ENCODE measurements at places on chromosomes 3 and 15. TPM values are rescaled to one million over a fixed set of nuclear protein-coding genes. Genes with fewer than 3 reads are reported as not detected.

GRCh38 chr3:43218156-43218555 is 68.2 kb upstream of the SNRK start:
- no peak for DNase-seq

DNA sequence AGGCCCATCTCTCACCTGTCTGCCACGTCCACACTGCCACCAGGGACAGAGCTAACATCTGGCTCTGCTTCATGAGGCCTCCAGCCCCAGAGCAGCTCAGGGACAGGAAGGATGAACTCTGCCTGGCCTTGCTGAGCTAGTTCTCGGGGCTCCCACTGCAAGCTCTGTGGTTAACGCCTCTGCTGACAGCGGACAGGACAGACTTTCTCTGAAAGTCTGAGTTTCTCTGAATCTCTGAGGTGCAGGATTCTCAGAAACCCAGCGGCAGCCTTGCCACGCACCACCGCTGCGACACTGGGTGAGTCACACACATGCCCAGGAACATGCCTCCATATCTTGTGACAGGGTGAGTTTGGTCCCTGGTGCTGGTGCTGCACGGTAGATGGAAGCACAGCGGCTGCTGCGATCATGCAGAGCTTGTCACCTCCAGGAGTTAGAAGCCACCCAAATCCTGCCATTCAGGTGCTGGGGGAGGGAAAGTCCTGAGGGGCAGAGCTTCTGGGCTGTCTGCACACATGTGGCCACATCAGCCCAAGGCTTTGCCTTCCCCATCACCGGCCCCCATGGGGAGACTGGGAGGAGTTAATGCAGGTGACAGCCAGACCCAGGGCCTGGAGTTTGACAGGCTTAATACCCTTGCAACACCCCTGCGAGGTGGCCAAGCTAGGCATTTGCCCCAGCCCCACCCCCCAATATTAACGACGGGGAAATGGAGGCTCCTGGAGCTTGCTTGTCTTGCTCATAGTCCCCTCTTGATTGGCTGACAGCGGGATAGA is 267.0 kb downstream of the PLCL2 start:
- peak; percentile 47 for DNase-seq

DNA sequence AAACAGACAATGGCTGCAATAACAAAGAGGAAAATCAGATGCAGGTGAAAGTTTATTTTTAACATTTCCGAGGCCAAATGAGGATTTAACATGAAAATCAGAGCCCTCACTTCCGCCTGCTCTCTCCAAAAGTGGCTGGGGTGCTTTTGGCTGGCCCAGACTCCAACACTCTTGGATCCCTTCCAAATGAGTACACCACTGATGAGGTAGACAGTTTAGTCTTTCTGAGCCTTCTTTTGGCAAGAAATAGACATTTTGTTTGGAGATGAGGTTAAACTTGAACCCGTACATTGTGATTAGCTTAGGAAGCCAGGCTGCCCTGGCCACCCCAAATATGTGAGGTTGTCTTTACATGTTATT is 51.0 kb upstream of the TRA2B start:
- no peak for DNase-seq

GRCh38 chr3:151813799-151814198 is at the start of gene AADAC:
Gene AADAC, plus strand, starts transcription at chr3:151814116. Its CDS starts 47 bp downstream, at chr3:151814163.
- DNase-seq, result no peak

DNA sequence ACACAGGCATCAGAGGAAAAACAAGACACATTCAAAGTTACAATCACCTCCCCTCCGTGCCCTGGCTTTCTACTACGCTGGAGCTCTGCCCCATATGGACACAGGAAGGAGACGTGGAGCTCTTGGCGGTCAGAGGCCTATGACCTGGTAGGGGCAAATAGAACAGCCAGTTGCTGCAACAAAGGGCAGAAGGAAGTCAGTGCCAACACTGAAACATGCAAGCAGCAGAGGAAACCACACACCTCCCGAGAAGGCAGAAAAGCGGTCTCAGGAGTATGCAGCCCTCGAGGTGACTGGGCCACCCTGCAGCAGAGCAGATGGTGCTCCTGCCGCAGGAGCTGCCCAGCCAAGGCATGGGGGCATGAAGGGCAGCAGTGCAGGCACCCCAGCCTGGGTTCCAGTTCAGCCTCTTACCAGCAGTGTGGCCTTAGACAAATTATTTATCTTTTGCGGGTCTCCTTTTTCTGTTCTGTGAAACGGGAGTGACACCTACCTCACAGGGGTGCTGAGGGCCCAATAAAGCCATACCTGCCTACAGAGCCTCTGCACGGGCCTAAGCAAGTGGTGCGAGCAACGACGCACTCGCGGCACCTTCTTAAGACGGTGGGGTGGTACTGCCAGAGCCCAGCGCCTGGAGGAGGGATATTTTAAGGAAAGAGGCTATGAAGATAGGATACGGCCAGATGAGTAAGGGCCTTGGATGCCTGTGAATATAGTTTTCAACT is 8.6 kb downstream of the ZXDC start:
- DNase-seq, result no peak

DNA sequence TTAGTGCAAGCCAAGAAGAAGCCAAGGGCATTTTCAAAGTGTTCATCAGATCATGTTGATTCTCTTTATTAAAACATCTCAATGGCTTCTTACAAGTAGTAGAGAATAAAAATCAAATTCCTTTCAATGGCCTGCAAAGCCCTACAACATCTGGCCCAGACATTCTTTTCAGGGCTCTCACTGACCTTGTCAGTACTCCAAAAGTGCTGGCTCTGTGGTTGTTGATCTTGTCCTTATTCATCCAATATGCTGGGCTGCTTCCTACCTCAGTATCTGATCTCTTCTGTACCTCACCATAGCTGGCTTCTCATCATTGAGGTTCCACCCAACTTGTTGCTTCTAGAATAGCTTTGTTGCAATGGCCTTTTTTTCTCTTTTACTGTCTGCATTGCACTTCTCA is 74.0 kb upstream of the SAMMSON start:
- no peak for DNase-seq

DNA sequence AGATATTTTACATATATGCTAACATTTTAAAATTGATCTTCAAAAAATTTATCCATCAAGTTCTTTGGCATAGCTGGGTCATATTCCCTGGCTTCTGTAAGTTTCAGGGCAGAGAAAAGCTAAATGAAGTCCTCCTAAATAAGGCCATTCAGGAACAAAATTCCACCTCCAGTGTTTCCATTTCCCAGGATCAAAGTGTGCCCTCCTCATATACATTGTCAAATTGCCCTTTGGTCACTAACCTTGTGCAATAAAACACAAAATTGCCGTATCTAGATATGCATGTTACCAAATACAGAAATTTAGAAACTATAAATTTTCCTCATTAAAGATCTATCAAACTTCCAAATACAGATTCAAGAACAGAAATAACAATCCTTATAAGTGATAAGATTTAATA is 10.6 kb downstream of the CEP152 start:
- DNase-seq, result peak; percentile 31

- peak; percentile 58 for DNase-seq
Observed at GRCh38 chr15:86735247-86736040, 655.8 kb downstream of the AGBL1 start.

The SLC35A5 gene
- 39.4 TPM for total RNA-seq

The UBAP1L gene
- 6.9 TPM for total RNA-seq

The RPLP1 gene
- 1,139 TPM for total RNA-seq

The C15orf62 gene
- total RNA-seq, result 0.32 TPM

Measured in mucosa of descending colon (tissue), 3 donors.